Effector CD8-positive, alpha-beta T cell (primary cell): ENCODE measurements at places on chromosomes 5 and 9.

DNA sequence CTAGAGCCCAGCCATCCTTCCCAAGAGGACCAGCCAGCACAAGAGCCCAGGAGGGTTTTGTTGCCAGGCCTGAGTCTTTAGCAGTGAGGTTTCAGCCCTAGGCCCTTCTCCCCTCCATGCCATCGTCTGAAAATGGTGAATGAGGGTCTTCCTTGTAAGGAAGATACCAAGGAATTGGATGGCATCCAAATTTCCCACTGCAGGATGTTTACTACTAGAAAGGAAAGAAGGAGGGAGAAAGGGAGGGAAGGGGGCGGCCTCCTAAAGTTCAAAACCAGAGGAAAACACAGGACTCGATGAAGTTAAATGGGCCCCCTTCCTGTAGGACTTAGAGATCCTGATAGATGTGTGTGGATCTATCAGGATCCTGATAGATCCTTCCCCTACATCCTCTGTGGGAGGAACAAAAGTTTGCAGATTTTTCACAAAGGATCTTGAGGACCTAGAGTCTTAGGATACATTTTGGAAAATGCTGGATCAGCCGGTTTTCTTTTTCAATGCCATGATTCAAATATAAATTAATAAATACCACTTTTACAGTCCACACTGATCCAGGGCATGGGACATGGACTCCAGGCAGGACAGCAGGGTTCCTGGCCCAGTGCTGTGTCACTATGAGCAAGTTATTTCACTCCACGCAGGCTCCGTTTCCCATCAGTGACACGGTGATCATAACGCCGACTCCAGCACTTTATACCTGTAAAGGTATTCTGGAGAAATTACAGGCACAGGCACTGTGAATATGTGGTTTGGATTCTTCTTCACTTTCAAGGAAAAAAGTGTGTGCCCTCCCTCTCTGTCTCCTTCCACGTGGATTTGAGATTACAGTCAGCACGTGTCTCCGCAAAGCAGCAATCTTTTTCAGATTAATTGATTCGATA is 40.9 kb downstream of the C5orf15 start:
- no peak for DNase-seq

DNA sequence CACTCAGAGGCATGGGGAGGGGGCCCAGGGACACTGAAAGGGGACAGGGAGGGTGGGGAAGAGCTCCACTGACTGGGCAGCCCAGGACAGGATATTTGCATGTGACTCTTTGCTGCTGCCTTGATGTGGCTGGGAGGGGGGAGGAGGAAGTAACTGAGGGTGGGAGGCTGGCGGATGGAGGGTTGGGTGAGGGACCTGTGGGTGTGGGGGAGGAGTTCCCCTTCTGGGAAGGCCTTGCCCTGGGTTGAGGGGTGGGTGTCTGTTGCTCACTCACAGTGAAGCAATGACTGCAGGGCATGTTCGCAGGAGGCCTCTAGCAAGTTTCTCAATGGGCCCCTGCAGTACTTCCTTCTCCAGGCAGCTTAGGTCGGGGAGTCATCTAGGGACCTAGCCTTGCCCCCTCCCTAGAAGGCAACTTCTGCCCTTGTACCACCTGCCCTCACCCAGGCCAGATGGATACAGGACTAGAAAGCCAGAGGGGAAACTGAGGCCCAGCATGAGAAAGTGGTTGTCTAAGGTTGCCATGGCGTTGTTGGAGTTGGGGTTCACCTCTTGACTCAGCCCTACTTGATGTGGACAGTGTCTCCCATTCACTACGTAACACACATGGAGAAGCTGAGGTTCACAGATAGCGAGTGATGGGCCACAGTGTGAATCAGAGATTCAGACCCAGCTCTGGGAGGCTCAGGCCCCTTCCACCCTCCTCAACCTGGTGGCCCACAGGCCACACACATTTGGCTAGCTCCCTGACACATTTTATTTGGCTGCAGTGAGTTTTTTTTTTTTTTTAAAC is 3.0 kb downstream of the GRK6 start:
- DNase-seq = peak; percentile 62

- no peak for DNase-seq
Measured at GRCh38 chr5:166285361-166285760, 2006.1 kb upstream of the WWC1 start.

DNA sequence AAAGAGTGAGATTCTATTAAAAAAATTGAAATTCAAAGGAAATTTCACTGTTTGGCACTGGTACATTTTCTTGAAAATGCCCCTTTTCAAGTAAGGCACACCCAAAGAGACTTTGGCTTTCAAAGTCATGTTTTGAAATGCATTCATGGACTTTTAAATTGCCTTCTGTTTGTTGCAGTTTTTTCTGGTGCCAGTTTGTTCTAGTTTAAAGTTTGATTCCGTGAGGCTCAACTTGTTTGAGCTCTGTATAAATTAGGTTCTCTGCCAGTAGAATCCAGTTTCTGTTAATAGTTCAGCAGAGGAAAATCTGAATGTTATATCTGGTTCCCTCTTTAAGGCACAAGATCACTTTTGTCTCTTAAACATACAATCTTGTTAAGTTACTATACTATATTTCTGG is 16.4 kb downstream of the ATP6V0E1 start:
- no peak for DNase-seq

GRCh38 chr5:142810081-142810480 is 39.9 kb downstream of the ARHGAP26 start:
- no peak for DNase-seq

GRCh38 chr9:100869326-100869725 is 159.2 kb upstream of the PLPPR1 start:
- DNase-seq = no peak

GRCh38 chr5:50711280-50711679 is 44.8 kb downstream of the PARP8 start:
- peak; percentile 19 for DNase-seq

- DNase-seq = no peak
Measured at GRCh38 chr9:14096258-14096922, 217.6 kb downstream of the NFIB start.

GRCh38 chr5:88954511-88954910 is 71.5 kb upstream of the MEF2C start:
- DNase-seq = no peak

- DNase-seq = no peak
Measured at GRCh38 chr9:135471791-135472640, 7.6 kb upstream of the PPP1R26 start.

GRCh38 chr5:123448017-123448617 is 24.9 kb upstream of the CEP120 start:
- no peak for DNase-seq

DNA sequence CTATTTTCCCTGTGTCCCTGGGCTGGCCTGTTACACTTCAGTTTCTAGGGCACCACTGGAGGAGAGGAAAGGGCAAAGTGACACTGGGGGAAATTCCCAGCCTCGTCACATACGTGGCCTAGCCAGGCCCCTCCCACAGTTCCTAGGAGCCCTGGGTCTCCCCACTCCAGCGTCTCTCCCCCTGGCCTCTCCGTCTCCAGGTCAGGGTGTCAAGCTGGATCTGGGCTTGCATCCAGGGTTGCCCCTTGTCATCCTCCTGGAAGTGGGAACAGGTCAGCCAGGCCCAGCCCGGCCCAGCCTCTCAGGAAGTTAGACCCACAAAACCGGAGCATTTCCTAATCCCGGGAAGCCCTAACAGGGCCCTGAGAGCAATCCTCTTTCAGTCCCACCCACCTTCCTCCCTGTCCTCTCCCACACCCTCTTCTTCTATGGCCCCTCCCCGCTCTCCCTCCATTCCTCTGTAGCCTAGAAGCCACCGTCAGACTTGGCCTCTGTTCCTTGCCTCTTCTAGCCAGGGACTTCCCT is 4.7 kb upstream of the TNIP1 start:
- DNase-seq = no peak

DNA sequence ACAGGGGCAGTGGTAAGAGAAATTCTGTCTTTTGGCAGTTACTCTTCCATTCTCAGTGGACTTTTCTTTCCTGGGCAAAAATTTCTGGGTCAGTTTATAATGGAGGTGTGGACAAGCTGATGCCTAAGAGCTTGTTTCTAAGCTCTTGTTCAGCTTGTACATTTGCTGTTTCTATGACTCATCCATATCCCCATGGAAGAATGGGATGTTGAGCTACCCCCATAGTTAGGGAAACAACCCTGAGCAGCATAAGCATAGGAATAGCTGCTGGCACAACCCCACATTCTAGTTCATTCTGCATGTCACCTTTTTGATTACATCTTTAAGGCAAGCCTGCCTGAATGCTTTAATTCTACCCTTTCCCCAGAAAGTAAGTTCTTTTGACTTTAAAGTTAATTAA is 173.3 kb downstream of the PSAT1 start:
- no peak for DNase-seq

- DNase-seq = no peak
Measured at GRCh38 chr9:36895744-36896260, 138.3 kb downstream of the PAX5 start.

GRCh38 chr5:8826508-8826907 is 719.4 kb downstream of the SEMA5A start:
- DNase-seq = no peak

GRCh38 chr5:39031041-39031440 is 43.2 kb downstream of the RICTOR start:
- no peak for DNase-seq

- no peak for DNase-seq
Measured at GRCh38 chr9:95286151-95286550, 31.4 kb downstream of the FANCC start.

- no peak for DNase-seq
Measured at GRCh38 chr5:152170350-152170749, 234.7 kb downstream of the NMUR2 start.

GRCh38 chr5:52727576-52727975 is 60.1 kb upstream of the ITGA1 start:
- no peak for DNase-seq

- no peak for DNase-seq
Measured at GRCh38 chr9:131704141-131704983, 35.5 kb downstream of the RAPGEF1 start.

DNA sequence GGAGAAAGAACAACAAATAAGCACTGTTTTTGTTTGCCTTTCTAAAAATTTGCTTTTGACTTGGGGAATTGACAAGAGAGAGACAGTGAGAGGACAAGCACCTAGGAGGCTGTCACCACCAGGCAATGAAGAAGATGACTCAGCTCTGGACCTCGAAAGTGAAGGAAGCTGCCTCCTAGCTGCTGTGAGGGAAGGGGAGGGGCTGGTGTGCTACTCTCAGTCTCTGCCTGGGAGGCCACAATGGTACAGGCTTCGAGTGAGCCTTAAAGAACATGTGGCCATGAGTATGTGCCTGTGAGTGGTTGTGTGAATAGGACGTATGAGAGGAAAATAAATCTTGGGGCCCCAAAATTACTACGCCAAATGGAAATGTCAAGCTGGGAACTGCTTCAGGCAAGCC is 7.1 kb upstream of the PLK2 start:
- no peak for DNase-seq

- no peak for DNase-seq
Measured at GRCh38 chr9:121876255-121876654, 216.9 kb downstream of the TTLL11 start.

- DNase-seq = no peak
Measured at GRCh38 chr5:10567121-10567591, 3.3 kb downstream of the ANKRD33B start.

GRCh38 chr9:86282077-86282978 is at the start of gene ISCA1:
Gene ISCA1, minus strand, starts transcription at chr9:86282538. Its CDS starts 80 bp downstream, at chr9:86282458.
- DNase-seq = peak; percentile 99

DNA sequence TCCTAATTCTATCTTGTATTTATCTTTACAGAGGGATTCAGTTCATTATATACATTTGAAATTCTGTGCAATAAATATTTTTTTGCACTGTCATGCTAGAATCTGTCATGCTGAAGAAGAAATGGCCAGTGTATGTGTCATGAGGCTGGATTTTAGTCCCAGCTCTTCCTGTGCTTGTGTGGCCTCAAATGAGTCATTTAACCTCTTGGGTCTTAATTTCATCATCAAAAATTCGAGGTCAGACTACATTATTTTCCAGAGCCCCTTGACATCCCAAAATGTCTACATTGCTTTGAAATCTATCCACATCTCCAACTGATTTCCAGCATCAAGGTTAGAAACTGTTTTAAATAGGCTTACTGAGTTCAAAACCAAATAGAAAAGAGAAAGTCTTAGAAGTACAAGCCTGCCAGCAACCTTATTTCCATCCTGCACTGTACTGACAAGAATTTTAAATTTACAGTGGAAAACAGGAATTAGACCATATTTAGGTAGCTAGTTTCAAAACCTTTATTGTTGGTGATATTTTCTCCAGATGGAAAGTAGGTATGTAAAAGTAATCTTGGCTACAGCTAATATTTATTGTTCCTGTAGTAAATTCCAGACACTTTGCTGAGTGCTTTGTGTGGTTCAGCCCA is 96.7 kb upstream of the MAMDC2 start:
- DNase-seq = no peak

DNA sequence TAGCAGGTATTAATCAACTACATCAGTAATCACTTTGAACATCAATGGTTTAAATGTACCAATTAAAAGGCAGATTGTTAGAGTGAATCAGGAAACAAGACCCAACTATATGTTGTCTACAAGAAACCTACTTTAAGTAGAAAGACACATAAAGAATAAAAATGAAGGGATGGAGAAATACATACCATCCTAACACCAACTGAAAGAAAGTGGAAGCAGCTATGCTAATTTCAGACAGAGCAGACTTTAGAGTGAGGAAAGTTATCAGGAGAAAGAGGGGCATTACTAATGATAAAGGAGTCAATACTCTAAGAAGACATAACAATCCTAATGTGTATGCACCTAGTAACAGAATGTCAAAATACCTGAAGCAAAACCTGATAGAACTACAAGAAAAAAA is 125.8 kb downstream of the NR6A1 start:
- DNase-seq = no peak

DNA sequence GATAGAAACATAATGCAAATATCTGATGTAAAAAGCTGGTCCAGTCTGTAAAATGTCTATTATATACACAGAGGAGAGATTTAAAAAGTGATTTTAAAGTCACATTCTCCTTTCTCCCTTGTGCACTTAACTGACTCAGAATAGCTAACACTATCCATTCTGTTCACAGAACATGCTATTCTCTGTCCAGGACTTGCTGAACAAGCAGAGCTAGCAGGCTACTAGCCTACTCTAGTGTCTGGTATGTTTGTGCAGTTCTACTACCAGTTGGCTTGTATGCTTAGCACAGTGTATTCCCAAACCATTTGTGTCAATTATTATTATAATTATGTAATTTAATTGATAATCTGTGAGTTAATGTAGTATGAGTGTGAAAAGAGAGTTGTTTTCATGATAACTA is 161.7 kb upstream of the NUDT12 start:
- no peak for DNase-seq

- DNase-seq = no peak
Measured at GRCh38 chr5:163023846-163024245, 413.5 kb upstream of the CCNG1 start.

- no peak for DNase-seq
Measured at GRCh38 chr9:124735121-124735520, 36.0 kb downstream of the NR6A1 start.

- no peak for DNase-seq
Measured at GRCh38 chr9:98775831-98776441, 20.4 kb downstream of the ANKS6 start.

GRCh38 chr5:132877938-132878337 is 4.5 kb downstream of the LEAP2 start:
- no peak for DNase-seq

DNA sequence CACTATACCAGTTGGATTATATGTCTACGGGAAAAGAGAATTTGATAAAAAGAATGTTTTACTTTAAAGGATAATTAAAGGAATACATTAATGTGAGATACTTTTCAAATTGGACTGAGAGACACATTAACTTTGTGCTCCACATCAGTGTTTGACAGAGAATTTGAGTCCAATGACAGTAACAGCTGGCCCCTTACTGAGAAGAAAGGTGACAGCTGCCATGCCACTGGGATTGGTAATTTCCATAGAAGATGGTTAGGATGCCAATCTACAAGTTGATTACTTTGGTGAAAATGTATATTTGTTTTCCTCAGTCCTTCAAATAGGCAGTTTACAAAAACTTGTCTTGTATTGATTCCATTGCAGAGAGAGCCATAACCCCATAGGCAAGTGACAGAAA is 578.4 kb downstream of the SLCO4C1 start:
- DNase-seq = no peak
